Stimulated activated CD8-positive, alpha-beta memory T cell treated with anti-CD3 and anti-CD28 coated beads, Interleukin-4, amount 100 ng/mL, for 1 hour (primary cell): ENCODE measurements at places on chromosomes 3 and 15.

DNA sequence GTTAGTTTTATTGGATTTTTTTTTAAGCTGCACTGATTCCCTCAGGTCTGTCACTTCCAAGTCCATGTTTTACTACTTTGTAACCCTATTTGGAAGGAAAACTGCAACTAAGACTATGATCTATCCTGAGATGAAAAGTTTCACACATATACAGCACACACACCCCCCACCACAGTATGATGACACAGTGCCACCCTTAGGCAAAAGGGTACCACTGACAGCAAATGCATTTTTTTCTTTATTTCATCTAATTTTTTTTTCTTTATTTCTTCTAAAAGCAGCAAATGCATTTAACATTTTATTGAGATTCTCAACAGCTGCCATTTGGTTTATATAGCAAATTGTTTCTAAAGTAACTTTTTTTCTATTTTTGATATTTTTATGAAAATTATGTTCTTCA lies 21.2 kb downstream of the NGRN start:
- no peak for DNase-seq

GRCh38 chr3:82081351-82081750 lies 319.9 kb upstream of the GBE1 start:
- no peak for DNase-seq

DNA sequence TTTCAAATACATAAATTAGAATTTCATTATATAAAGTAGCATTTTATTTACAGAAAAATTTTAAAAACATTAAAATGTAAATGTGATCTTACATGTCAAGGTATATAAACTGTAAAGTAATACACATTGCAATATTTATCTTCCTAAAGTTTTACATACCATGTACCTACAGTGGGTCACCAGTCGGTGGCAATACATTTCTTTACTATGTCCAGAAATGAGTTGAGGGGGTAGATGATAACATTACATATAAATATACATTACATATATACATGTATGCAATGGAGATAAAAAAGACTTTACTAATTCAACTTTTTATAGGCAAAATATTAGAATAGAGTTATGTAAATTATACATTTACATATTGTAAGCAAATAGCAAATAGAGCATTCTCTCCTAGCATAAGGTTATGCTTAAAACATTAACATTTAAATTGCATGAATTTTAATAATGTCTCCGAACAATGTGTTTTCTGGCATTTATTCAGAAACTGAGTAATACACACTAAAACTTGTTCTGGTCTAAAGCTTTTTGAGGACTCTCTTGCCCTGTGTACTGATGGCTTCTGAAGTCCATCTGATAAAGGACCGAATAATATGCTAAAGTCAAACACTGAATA lies 93.3 kb upstream of the NLGN1 start:
- DNase-seq = no peak

- DNase-seq = no peak
Measured at GRCh38 chr15:58043192-58043903, 22.2 kb downstream of the ALDH1A2 start.

DNA sequence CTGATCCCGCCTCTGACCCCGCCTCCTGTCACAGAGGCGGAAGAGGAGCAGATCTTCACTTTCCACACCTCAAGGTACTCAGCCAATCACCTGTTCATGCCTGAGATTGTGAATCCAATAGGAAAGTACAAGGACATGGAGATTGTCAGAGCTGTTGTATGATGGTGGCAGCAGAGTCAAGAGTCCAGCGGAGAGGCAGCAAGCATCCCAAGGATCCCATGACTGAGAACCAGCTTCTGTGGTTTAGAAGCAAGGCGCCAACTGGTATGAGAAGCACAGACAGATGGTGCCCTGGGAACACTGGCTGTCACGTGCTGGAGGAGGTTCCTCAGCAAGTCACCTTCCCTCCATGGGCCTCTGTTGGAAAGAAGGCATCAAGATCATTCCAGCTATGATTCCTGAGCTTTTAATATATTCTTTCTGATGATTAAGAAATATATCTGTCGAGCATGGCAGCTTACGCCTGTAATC lies 93.9 kb downstream of the CPN2 start:
- no peak for DNase-seq

DNA sequence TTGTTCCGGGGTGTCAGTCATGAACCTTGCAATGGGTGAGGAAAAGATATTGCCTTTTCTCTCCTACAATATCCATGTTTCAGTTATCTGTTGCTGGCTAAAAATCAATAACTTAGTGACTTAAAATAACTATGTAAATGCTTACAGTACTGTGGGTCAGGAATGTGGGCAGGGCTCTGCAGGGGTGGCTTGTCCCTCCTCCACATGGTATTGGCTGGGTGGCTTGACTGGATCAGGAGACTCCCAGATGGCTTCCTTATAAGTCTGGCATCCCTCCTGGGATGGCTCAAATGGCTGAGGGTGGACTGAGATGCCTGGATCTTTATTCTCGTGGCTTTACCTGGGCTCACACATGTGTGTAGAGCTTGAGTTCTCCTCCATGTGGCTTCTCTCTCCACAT lies 47.5 kb downstream of the GTPBP8 start:
- DNase-seq = no peak

- no peak for DNase-seq
Measured at GRCh38 chr3:155554777-155555451, 190.0 kb downstream of the PLCH1 start.

GRCh38 chr3:66037330-66037985 lies 1.3 kb downstream of the MAGI1 start:
- no peak for DNase-seq

GRCh38 chr15:76181705-76182107 lies 121.9 kb downstream of the TMEM266 start:
- no peak for DNase-seq

GRCh38 chr3:42733501-42734262 lies 31.1 kb upstream of the HHATL start:
- DNase-seq = no peak

DNA sequence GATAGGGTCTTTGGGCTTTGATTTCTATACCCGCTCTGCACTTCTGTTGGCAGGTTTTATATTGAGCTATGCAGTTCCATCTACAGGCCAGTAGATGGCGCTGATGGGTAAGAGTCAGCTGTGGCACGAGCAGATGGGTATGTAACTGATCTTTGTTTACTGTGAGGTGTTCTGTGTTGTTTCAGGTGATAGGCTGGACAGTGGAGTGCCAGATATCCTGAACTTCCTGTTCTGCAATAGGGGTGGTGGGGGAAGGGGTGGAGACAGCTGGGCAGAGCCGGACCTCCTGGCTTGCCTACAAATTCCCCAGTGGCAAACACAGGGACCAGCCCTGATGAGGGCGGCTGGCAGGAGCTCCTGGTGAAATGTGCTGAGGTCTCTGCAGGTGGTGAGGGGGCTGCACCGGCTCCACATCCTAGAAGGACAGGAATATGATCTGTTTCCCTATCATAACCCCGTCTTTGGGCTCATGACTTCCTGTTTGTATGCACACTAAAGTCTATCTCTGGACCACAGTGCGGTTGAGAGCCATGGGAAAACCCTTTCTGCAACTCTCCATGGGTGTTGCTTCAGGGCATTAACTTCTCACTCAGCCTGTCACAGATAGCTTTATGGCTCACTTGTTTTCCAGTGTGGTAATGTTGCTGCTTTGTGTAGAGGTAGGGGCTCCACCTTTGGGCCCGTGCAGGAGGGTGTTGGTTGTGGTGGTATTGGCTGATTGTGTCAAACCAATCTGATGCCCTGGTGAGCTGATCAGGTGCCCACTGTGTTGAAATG lies 13.4 kb upstream of the FAM98B start:
- no peak for DNase-seq

DNA sequence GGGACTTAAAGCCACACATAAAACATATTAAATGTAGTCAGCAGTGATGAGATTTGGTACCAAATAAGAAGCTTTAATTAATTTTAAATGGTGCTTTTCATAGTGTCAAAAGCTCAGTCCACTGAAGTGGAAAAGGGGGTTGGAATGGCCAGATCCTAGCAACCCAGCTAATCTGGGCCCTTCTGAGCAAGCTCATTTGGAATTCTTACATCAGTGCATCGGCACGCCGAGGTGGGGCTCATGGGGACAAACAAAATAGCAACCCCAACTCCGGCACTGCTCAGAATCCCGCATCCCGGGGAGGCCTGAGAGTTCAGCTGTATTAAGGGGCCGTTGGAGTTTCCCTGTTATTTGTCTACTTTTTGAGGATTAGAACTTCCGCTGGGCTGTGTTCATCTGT lies 526.4 kb downstream of the SOX2 start:
- DNase-seq = no peak

- DNase-seq = no peak
Measured at GRCh38 chr3:50825841-50826240, 151.1 kb downstream of the DOCK3 start.

- no peak for DNase-seq
Measured at GRCh38 chr3:32522682-32523081, 20.0 kb upstream of the CMTM6 start.
